Neuronal stem cell (in vitro differentiated cells): ENCODE measurements at places on chromosomes 4 and X.

- no peak for DNase-seq
Observed at GRCh38 chr4:123262080-123262479, 134.5 kb upstream of the SPRY1 start.

DNA sequence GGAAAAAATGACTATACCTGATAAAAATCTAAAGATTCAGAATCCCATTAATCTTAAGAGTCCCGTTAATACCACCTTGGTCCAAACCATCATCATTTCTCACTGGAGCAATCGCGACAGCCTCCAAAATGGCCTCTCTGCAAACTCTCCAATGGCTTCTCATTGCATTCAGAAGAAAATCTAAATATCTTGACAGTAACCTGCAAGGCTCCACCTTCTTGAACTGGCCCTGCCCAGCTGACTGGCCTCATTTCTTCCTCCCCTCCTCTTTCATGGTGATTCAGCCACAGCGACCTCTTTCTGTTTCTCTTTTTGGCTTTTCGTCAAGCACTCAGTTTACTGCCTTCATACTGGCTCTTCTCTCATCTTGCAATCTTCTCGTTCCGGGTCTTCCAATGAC lies 56.2 kb upstream of the GPRIN3 start:
- no peak for DNase-seq

GRCh38 chr4:142164767-142165500 lies 528.6 kb downstream of the IL15 start:
- no peak for DNase-seq

DNA sequence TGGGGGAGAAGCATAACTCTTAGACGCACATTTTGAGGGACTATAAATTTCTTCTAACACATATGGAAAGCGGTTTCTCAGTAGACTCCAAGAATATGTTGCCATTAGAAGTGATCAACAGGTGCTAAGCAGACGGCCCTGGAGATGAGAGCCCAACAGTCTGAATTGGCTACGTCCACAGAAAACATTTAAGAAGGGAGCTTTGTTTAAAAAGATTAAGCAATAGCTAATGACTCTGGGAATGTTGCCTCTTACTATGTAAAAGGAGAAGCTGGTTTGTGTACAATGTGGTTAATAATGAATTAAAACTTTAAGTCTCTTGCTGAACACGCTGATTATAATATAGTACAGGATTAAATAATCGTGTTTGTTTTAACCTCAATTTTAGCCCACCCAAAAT lies 399.5 kb downstream of the SMARCA1 start:
- no peak for DNase-seq

GRCh38 chrX:23822397-23822796 lies 39.4 kb downstream of the SAT1 start:
- DNase-seq = no peak

GRCh38 chr4:183504930-183505610 lies at the start of gene ING2:
Gene ING2 (plus strand): TSS chr4:183505058. CDS start chr4:183505196, 138 bp downstream.
- no peak for DNase-seq

- no peak for DNase-seq
Observed at GRCh38 chr4:10006601-10007435, 14.5 kb downstream of the SLC2A9 start.

- no peak for DNase-seq
Observed at GRCh38 chr4:76449833-76450232, 14.8 kb downstream of the SHROOM3 start.

GRCh38 chrX:40434443-40434842 lies 146.3 kb upstream of the ATP6AP2 start:
- DNase-seq = no peak

DNA sequence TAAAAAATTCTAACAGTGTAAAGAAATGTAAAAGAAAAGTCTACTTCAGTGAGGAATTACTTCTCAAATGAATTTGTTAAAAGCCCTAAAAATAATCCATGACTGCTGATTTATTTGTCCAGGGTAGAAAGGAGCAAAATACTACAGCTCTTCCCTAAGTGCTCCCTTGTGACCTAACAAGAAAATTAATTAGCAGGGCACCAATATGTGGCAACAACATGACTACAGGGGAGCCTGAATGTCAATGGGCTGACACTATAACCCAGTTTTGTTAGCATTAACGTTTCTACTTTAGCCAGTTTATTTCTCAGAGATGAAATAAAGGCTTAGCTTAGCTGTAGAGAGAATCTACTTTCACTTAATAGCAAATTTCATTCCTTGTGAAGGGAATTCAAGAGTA lies 918.9 kb upstream of the EPHA5 start:
- no peak for DNase-seq

- DNase-seq = no peak
Observed at GRCh38 chr4:77193511-77194102, 36.6 kb downstream of the CCNG2 start.

- DNase-seq = no peak
Observed at GRCh38 chr4:2672700-2673099, 83.4 kb downstream of the TNIP2 start.

GRCh38 chr4:162837241-162837640 lies 329.4 kb downstream of the NAF1 start:
- no peak for DNase-seq

DNA sequence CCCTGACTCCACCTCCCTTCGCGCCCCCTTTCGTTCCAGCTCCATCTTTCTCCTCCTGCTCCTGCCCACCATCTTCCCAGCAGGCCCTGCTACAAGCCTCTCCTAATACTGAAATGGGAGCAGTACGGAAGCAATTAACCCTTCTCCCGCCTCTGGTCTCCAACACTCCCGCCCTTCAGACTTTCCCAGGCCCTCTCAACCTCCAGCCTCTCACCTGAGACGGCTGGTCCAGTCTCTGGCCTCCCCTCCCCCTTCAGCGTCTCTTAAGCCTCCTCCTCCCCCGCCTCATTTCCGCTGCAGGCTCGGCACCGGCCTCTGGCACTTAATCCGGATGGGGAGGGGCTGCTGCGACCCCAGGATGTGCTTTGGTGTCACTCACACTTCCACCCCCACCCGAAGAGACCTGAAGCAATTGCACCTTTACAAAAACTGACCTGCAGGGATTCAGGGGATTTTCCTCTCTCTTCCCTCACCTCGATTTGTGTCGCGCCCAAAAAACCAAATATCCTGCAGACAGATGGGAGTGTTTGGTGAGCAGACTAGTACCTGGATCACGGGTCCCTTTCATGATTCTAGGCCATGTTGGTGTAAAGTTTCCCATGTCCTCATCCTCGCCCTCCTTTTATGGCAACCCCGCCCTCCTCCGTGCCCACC lies 657 bp downstream of the TCEAL8 start:
- peak; percentile 45 for DNase-seq

GRCh38 chr4:157219711-157220370 lies 687 bp upstream of the GRIA2 start:
- no peak for DNase-seq

GRCh38 chr4:82044141-82044993 lies 329.4 kb downstream of the HNRNPD start:
- DNase-seq = peak; percentile 72

- no peak for DNase-seq
Observed at GRCh38 chr4:78922207-78922606, 17.0 kb downstream of the PAQR3 start.
